ENCODE measurements at places on chromosomes 12 and 14.

DNA sequence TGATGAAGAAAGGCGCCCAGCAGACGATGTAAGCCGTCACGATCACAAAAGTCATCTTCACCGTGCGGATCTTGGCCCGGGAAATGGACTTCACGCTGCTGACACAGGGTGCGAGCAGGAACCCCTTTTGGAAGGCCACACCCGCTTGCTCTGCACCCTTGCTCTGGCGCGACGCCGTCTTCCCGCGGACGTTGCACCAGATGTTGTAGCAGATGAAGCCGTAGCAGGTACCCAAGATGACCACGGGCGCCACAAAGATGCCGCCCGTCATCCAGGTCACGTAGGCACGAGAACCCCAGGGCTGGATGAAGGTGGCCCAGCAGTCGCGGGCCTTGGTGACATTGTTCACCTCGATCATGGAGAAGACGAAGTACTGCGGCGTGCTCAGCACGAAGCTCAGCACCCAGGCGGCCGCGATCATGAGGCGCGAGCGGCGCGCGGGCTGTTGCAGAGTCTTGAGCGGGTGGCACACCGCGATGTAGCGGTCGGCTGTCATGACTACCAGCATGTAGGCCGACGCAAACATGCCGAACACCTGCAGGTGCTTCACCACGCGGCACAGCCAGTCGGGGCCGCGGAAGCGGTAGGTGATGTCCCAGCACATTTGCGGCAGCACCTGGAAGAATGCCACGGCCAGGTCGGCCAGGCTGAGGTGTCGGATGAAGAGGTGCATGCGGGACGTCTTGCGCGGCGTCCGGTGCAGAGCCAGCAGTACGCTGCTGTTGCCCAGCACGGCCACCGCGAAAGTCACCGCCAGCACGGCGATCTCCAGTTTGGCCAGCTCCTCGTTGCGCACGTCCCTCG, 890 bp downstream of the AVPR1A start:
- no peak for DNase-seq

GRCh38 chr12:63795944-63796343, 16.2 kb downstream of the RXYLT1 start:
- DNase-seq, result no peak

DNA sequence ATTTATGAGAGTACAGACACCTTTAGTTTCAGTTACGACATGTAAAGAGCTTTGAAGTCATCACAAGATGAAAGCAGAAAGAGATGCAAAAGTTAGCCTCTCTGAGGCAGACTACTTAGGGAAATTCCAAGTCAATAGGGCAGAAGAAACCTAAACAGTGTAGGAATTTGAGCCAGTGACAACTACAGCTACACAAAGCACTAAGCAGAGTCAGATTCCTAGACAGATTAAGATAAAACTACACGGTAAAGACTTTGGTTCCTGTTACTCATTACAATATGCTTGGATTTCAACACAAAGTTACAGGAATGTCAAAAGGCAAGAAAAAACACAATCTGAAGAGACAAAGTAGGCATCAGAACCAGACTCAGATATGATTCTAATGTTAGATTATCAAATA, 1302.3 kb downstream of the FSCB start:
- DNase-seq, result no peak

DNA sequence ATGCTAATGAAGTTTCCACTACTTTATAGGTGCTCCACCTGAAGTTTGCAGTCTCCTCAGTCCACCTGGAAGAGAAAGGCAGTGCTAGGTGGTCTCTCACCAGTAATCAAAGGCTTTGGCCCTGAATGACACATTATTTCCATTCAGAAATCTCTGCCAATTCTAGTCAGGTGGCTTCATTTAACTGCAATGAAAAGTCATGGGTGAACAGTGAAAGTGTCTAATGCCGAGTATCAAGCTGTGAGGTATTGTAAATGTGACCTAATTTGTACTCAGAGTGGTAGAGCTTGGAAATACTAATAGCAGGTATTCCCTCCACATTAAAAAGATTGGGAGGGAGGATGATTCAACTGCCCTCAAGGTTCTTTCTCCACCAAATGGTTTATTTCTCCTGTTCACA, 220.9 kb upstream of the LRFN5 start:
- no peak for DNase-seq

DNA sequence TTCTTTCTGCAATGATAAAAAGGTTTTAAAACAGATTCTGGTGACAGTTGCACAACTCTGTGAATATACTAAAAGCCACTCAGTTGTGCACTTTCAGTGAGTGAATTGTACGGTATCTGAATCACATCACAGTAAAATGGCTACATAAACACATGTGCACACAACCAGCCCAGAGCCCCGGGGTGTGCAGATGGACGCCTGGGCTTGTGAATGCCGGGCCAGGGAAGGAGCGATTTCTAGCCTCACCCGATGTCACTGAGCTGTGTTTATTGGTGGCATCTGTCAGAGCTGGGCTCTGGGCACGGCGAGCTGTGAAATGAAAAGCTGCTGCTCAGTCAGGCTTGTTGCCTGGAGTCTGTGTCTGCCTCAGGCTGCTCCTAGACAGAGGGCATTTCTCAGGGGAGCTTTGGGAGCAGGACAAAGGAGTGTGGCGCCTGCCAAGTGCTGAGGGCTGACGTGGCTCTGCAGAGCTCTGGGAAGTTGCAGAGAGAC, 25.9 kb downstream of the RHOF start:
- no peak for DNase-seq

GRCh38 chr14:37587131-37587803, 7.8 kb downstream of the FOXA1 start:
- no peak for DNase-seq

- no peak for DNase-seq
Observed at GRCh38 chr12:32826807-32827412, 69.7 kb downstream of the PKP2 start.

- no peak for DNase-seq
Observed at GRCh38 chr12:1890810-1891209, 27.6 kb downstream of the CACNA2D4 start.

- no peak for DNase-seq
Observed at GRCh38 chr12:15842108-15842507, 40.1 kb upstream of the STRAP start.

Measured in stimulated activated CD4-positive, alpha-beta T cell treated with anti-CD3 and anti-CD28 coated beads, Interleukin-1b, Interleukin-23, amount 100 ng/mL, for 24 hours (primary cell).